ENCODE measurements at places on chromosomes 11 and 22.

GRCh38 chr11:123562158-123562557, 92.3 kb downstream of the SCN3B start:
- DNase-seq, result no peak

DNA sequence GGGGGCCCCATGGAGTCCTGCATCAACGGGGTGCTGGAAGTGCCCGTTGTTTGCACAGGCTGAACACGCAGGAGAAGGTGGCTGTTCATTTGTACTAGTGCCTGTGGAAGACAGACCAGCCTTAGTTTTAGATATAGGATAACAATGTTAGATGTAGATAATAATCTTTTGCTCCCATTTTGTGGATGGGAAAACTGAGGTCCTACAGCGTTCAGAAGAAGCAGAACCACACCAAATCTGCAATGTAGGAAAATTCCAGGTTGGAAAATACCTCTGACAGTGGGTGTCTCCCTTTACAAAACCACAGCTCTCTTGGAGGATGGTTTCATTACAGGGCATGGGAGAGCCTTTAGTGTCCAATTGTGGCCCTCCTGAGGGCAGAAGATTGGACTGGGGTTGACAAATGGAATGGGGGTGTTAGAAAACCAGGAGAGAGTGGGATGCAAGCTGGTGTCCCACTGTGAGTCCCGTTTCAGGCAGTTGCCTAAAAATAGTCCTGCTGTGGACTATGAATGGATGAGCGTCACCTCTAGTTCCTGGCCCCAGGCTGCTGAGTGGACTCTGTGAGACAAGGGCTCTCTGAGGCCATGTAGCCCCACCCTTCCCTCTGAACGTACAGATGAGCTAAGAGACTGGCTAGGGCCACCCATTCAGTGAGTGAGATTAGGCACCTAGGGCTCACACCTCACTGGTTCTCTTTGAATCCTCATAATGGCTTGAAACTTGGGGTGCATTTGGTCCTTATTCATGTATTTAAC, 508.8 kb downstream of the MN1 start:
- DNase-seq, result no peak

- no peak for DNase-seq
Observed at GRCh38 chr11:101862391-101863233, 52.2 kb upstream of the CEP126 start.

DNA sequence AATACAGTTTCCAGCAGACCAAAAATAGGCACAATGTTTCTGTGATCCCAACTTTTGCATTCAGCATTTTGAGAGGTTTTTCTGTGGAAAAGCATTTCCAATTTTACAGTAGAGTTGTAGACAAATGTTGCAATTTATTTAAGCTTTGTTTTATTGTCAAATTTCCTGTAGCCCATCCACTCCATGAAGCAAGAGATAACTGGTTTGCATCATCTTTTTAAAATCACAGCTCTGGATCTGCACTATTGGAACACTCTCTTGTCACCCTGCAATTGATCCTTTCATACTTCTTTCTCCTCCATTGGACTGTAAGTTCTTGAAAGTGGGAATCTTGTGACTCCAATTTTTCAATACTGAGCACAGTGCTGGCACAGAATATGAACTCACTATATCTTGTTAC, 86.0 kb downstream of the MAML2 start:
- DNase-seq, result no peak

DNA sequence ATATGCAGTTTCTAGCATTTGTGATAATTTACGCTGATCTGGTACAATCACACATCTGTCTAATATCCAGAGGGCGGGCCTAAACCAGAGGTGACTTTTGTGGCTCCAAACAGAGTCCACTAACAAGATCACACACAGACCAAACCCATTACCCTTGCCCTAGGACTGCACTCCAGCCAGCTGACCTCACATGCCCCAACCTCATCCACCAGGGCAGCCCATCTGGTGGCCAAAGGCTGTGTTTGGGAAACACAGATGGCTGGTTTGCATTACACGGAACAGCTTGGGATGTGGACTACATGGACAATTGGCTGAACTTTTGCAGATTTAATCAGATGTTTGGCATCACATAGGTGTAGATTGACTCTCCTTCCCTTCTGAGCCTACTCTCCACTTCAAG, 228.2 kb downstream of the GRIK4 start:
- DNase-seq, result no peak

- DNase-seq, result no peak
Observed at GRCh38 chr11:64861227-64861975, 16.9 kb upstream of the CDC42BPG start.

GRCh38 chr22:37542959-37543358, 17.3 kb upstream of the CDC42EP1 start:
- DNase-seq, result no peak

DNA sequence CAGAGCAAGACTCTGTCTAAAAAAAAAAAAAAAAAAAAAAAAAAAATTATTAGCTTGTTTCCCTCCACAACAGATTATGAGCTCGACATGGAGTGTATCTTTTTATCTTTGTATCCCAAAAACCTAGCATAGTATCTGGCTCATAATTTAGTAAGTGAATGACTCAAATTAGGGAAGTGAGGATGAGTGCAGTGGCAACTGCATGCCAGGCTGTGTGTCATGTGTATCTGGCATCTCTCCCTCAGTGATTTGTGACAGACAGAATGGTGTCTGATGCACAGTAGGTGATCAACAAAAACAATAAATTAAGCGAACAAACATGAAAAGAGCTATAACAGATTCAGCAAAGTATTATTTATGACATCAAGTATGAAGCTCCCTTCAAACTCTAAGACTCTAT, 7.2 kb downstream of the STK33 start:
- no peak for DNase-seq

DNA sequence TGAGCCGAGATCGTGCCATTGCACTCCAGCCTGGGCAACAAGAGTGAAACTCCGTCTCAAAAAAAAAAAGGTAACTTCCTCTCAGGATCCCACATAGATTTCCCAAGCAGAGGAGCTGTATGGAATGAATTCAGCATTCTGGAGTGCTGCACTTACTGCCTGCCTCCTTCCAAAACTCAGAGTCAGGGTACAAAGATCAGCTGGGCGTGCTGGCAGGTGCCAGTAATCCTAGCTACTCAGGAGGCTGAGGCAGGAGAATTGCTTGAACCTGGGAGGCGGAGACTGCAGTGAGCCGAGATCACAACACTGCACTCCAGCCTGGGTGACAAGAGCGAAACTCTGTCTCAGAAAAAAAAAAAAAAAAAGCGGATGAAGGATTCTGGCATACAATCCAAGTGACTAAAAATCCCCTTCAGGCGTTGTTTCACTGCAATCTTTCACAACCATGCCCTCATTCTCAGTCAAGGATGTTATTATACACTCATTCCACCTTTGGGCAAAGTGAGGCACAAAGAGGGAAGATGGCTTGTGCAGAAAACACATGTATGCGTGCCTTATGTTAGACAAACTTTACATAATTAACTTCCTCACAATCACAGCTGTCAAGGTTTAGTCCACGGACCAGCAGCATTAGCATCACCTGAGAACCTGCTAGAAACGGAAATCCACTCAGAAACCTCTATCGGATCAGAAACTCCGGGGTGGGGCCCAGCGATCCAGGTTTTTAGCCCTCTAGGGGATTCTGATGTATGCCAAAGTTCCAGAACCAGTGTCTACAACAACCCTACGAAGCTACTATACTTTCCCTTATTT, 1.1 kb upstream of the NOL12 start:
- no peak for DNase-seq

DNA sequence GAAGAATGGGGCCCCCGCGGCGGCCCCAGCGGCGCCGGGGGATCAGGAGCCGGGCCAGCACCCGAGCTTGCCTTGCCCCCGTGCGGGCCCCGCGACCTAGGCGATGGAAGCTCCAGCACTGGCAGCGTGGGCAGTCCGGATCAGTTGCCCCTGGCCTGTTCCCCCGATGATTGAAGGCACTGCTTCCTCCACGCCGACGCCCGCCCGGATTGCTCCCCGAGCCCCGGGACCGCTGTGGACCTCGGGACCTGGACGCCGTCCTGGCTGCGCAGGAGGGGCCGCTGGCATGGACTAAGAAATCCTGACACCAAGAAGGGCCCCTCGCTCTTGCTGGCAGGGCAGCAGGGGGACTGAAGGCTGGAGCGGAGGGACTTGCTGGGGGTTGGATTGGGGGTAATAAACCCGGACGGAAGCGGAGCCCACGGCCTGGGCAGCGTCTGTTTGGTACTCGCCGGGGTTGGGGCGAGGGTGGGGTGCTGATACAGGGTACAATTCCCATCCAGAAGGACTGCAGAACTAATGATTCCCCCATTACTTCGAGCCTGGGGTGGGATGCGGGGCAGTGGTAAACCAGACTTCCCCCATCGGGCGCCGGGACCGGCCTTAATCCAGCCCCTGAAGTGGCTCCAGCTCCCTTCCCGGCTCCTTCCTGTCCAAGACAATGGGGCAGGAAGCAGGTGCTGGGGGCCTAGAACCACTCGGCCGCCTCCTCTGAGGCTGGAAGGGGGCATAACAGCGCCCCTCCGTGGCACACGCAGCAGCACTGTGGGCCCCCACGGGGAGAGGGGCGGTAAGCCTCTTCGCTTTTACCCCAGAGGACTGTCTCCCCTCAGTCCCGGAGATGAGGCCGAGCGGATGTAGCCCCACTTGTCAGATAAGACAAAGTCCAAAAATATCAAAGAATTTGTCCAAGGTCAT, 1.0 kb downstream of the CCDC85B start:
- DNase-seq, result no peak

DNA sequence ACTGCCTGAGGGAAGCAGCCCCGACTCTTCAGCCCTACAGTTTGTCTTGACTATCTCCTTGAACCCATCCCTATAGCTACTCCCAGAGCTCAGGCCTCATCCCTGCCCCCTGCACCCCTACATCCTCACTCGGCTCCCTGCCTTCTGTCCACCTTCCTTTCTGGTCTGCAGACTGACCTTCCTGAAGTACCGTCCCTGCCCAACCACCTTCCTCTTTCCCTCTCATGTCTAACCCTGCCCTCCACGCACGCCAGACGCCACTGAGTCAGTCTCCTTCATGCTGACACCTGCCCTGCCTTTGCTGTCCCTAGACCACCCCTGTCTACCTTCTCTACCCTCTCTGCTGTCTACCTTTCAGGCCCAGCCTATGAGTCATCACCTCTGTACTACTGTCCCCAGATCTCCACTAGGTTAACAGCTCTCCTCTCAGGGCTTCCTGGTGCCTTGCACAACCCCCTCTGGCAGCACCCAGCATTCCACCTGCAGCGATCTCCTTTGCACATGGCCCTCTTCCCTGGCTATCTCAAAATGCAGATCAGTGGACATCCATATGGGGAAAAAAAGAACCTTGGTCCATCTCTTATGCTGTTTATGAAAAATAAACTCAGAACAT, 8.9 kb downstream of the KCTD21 start:
- no peak for DNase-seq

DNA sequence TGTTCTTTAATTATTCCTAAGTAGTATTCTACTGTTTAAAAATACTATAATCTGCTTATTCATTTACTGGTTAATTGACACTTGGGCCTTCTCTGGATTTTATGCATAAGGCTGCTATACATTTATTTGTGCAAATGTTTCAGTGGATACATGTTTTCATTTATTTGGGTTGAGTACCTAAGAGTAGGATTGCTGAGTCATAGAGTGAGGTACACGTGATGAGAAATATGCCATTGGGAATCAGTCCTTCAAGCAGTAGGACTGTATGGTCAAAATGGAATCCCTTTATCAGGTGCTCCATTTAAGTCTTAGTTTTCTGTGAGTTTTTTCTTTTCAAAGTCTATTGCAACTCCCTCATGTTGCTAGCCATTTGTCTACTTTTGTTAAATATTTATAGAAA, 275.2 kb upstream of the SORL1-AS1 start:
- no peak for DNase-seq

GRCh38 chr11:120880498-120881175, 143.3 kb upstream of the TBCEL start:
- DNase-seq, result no peak

- no peak for DNase-seq
Observed at GRCh38 chr11:48005831-48006270, 25.5 kb downstream of the PTPRJ start.

DNA sequence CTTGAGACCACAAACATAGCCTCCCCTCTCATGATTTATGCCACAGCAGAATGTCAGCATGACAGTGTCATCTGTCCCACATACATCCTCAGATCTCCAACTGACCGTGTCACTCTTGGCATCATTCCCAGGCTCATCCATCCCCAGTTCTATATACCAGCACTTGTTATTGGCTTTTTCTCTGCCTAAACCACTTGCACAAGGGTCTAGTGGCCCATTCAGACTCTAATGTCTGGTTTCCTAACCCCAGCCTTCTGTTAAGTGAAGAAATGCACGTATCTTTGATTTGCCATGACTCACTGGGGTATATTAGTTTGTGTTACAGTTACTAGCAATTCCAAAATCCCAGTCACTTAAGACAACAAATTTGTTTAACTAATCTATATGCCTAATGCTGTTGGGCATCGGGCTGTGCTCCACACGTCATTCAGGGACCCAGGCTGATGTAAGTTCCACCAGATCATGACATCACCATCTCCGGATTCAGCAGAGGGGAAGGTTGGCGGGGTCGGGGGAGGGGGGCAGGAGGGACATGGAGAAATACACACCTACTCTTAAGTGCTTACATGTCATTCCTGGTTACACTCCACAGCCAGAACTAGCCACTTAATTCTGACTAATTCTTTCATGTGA, 517.4 kb downstream of the BUD13 start:
- no peak for DNase-seq

DNA sequence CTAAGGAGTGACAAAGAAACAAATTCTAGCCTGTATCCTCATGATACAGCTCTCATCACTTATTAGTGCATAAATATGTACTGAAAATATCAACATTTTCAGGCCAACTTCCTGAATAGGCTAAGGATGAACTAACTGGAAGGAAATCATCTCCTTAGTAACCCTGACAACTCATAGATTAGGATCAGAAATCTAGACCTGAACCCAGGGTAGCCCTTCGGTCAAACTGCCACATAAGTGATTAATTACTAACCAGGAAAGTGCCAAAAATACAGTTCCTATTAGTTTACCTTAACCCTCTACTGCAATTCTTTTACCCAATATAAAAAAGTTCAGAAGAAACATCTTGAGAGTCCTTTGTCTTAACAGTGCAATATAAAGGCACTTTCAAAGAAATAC, 40.0 kb downstream of the AMBRA1 start:
- DNase-seq, result no peak

DNA sequence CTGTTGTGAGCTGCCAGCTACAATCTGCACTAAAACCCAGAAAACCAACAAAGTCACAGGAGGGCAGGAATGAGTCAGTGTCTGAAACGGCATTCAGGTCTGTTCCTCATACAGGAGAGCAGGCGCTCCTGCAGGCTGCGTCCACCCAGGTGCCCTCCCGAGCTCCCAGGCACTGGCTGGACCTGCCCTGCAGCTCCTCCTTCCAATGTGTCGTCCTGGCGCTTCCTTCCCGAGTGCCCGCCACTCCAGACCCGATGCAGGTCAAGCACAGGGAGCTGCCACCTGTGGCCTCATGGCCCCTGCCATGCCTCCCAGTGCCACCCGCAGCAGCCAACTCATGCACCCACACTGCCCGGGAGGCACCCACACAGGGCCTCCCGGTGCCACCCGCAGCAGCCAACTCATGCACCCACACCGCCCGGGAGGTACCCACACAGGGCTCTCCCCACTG, 12.0 kb downstream of the BRD1 start:
- no peak for DNase-seq

GRCh38 chr11:80517701-80518100, 1076.9 kb upstream of the TENM4 start:
- no peak for DNase-seq
